ENCODE measurements at places on chromosomes 7 and 10. TPM values are rescaled to one million over a fixed set of nuclear protein-coding genes. Genes with fewer than 3 reads are reported as not detected.

The GDI2 gene
- 275 TPM for total RNA-seq

The ASZ1 gene
- not detected for total RNA-seq

The TRPV5 gene
- total RNA-seq = not detected

The SLC39A12 gene
- not detected for total RNA-seq

The TMEM213 gene
- total RNA-seq = not detected

The EPO gene
- not detected for total RNA-seq

The ZC3HAV1L gene
- total RNA-seq = 13.1 TPM

The AKR1C4 gene
- total RNA-seq = not detected

The OGDHL gene
- total RNA-seq = 0.14 TPM

The TMEM176A gene
- total RNA-seq = not detected

The CYP2E1 gene
- total RNA-seq = not detected

The CYP3A7 gene
- not detected for total RNA-seq

The LRRC17 gene
- 2.0 TPM for total RNA-seq

The SLC25A13 gene
- total RNA-seq = 22.8 TPM

The ZNF25 gene
- 3.2 TPM for total RNA-seq

The NXPH1 gene
- not detected for total RNA-seq

The DOCK1 gene
- total RNA-seq = 35.8 TPM

The OR2A42 gene
- total RNA-seq = not detected

The ARHGAP22 gene
- total RNA-seq = 9.3 TPM

The VPS50 gene
- 11.8 TPM for total RNA-seq

The ACTL6B gene
- not detected for total RNA-seq

The OR2A7 gene
- total RNA-seq = 2.7 TPM

The FAM204A gene
- 38.2 TPM for total RNA-seq

The AGR2 gene
- total RNA-seq = 69.2 TPM

The WIPF3 gene
- 0.14 TPM for total RNA-seq

The CPED1 gene
- total RNA-seq = 0.23 TPM

The CNOT4 gene
- total RNA-seq = 8.5 TPM

The MMD2 gene
- not detected for total RNA-seq

The KIF5B gene
- 107 TPM for total RNA-seq

The MYO3A gene
- not detected for total RNA-seq

The CREB5 gene
- 3.8 TPM for total RNA-seq

The CFTR gene
- total RNA-seq = not detected

The DGKI gene
- total RNA-seq = 0.70 TPM

The ODAD2 gene
- total RNA-seq = not detected

The NPC1L1 gene
- total RNA-seq = not detected

The HEPACAM2 gene
- not detected for total RNA-seq

The NT5C2 gene
- total RNA-seq = 49.7 TPM

The CHN2 gene
- total RNA-seq = not detected
